A549 (cell line): ENCODE measurements at places on chromosomes 7 and 10.

DNA sequence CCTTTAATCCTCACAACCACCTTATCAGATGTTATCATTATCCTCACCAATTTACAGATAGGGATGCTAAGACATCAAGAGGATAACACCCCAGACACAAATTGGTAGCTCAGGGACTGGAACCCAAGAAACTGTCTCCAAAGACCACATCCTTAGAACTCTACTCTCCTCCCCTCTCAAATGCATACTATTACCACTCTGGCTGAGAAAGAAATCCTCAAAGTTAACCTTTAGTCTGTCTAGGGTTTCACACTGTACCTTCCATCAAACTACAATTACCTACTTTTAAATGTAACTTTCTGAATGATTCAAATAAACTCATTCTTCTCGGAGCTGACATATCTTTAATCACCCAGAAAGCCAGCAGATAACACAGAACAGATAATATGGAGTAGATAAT, 6.6 kb downstream of the EZH2 start:
- no peak for DNase-seq

DNA sequence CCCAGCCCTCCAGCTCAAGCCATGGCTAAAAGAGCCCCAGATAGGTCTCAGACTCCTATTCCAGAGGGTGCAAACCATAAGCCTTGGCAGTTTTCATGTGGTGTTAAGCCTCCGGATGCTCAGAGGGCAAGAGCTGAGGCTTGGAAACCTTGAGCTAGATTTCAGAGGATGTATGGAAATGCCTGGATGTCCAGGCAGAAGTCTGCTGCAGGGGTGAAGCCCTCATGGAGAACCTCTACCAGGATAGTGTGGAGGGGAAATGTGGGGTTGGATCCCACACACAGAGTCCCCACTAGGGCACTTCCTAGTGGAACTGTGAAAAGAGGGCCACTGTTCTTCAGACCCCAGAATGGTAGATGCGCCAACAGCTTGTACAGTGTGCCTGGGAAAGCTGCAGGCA, 13.2 kb upstream of the HPSE2 start:
- DNase-seq: no peak

DNA sequence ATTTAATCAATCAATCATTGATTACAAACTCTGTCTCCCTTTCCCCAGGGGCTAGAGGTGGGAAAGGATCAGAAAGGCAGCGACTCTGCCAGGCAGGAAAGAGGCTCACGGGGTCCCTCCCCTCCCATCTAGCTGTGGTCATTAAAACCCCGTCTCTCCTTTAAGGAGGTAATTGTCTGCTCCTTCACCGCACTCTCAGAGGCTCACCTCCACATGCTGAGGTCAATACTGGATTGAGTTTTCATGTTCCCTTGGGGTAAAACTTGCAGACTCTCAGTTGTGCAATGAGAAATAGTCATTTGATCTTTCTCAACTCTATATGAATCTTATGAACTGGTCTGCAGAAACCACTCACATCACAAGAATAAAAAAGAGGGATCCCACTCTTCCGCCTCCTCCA, 368.8 kb downstream of the ADRA2A start:
- no peak for DNase-seq

DNA sequence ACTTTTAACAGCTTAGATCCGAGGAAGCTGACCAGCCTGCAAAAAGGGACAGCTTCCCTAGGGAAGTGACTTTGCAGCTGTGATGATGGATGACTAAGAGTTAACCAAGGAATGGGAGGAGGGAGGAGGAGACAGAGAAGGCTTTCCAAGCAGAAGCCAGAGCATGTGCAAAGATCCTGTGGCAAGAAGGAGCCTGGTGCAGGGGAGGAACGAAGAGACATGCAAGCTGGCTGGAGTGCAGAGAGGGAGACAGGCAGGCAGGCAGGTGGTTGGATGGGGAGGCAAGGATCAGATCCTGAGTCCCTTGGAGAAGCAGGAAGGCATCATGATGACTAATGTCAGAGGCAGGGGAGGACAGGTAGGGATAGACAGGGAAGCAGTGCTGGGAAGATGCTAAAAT, 148.8 kb downstream of the PFKFB3 start:
- DNase-seq: no peak

GRCh38 chr7:26388256-26388655, 96.6 kb downstream of the SNX10 start:
- no peak for DNase-seq

DNA sequence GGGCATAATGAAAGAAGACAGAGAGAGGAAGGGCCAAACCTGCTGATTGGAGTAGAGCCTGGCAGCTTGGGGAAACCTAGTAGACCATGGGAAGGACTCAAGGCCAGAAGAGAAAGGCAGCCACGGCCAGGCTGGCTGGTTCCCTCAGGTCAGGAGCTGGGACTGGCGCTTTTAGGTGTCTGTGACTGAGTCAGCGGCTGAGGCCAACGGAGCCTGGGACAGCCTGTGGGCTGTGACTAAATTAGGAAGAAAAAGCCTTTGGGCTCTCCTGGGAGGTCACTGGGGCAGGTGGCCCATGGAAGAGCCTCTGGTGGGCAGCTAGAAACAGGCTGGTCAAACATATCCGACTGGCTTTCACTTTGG, 108.9 kb upstream of the PDCD4 start:
- no peak for DNase-seq

- no peak for DNase-seq
Observed at GRCh38 chr7:70505886-70506285, 626.1 kb upstream of the GALNT17 start.

- DNase-seq: no peak
Observed at GRCh38 chr7:235576-236395, 43.4 kb downstream of the FAM20C start.

DNA sequence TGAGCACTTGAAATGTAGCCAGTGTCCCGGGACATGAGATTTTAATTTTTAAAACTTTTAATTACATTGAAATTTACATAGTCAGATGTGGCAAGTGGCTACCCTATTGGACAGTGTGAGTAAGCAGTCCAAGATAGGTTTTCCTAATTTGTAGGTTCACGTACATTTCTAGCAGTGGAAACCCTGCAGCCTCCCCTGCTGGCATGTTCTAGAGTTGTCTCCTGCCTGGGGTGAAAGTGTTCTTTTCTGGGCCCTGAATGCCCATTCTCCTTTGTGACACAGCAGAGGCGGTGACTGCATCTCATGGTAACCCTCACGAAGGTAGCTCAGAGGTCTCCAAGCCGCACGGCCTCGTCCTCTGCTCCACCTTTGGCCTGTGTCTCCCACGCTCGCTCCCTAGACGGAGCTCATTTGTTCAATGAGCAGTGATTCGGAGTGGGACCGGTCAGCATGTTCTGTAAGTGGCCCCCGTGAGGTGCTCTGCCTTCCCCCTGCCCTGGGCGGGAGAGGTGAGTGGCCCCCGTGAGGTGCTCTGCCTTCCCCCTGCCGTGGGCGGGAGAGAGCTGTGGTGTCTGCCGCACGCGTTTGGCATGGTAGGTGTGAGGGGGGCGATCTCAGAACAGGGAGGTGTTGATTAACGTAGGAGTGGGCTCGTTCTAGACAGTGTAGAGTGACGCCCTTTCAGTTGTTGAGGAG, 18.0 kb downstream of the WDR37 start:
- DNase-seq: no peak

GRCh38 chr10:29324220-29324841, 35.5 kb downstream of the LYZL1 start:
- DNase-seq: no peak

GRCh38 chr7:155172141-155172540, 102.0 kb downstream of the HTR5A start:
- no peak for DNase-seq

- no peak for DNase-seq
Observed at GRCh38 chr10:45592432-45592831, 80.1 kb downstream of the ZFAND4 start.

DNA sequence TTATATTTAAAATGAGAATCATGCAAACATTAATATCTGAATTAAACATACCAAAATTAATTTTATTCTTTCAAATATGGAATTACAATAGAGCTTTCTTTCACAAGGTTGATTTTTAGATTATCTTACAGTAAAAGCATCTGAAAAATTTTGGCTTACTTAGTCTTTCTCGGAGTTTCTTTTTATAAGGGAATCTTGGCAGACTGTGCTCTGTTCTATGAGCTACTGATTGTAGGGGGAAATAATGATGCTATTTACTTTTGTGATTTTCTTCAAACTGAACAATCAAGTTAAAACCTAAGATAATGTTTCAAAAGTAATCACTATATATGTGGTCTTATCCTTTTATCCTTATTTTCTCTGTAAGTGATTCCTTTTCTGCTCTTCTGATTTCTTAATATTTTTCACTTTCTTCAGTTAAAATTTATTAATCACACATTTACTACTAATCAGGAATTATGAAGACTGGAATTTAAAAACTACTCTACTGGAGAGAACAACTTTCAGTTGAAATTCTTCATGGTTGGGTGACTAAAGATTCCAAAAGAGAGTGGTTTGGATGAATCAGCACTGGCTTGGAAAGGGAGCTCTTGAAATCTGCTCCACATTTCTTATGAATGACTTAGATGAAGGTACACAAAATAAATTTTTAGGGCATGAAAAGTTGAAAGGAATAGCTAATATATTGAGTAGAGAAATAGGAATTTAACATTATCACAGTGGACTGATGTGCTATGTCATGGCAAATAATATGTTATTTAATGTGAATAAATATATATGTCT, 103.9 kb downstream of the PPP1R9A start:
- peak; percentile 24 for DNase-seq

GRCh38 chr7:16261100-16261499, 160.2 kb downstream of the CRPPA start:
- no peak for DNase-seq

DNA sequence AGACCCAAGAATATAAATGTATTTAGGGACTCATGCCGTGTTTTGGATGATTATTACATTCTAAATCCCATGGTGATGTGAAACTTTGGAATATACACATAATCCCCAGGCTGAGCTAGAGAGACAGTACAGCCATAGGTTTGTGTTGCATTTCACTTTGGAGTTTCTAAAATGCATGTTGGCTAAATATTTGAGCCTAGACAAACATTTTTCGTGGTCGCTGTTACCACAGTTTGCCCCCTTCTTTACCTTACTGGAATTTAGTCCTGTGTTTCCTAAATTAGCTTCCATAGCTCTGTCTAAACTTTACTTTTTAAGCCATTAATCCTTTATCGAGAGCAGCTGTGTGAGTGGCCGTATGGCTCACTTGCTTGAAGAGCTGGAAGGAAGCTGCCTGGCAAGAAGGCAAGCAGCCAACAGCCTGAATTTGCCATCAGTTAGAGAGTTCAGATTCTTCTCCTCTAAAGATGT, 192.0 kb downstream of the BICC1 start:
- DNase-seq: no peak

- no peak for DNase-seq
Observed at GRCh38 chr10:126175641-126176262, 212.5 kb downstream of the ADAM12 start.

DNA sequence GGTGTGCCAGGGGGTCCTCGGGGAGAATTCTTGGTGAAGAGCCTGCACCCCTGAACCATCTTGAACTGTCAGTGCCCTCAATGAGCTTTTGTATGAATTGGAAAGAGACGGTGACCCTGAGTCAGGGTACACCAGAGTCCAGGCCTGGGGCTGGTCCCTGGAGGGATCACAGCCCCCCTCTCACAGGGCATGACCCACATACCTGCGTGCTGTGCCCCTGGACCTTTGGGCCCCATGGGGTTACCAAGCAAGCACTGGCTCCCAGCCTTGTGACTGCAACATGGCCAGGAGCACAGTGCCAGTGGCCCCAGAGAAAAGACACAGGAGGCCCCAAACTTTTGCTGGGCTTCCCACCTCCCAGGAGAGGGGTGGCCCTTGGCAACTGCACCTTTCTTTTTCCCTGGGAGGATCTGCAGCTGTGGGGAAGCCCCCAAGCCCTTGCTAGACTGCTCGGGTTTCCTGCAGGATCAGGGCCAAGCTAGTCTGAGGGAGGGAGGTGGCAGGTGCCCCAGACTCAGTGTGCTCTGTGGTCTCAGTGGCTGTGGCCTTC, 153.5 kb downstream of the ZNF248 start:
- no peak for DNase-seq

GRCh38 chr7:121000081-121000983, 11.8 kb downstream of the CPED1 start:
- DNase-seq: no peak

DNA sequence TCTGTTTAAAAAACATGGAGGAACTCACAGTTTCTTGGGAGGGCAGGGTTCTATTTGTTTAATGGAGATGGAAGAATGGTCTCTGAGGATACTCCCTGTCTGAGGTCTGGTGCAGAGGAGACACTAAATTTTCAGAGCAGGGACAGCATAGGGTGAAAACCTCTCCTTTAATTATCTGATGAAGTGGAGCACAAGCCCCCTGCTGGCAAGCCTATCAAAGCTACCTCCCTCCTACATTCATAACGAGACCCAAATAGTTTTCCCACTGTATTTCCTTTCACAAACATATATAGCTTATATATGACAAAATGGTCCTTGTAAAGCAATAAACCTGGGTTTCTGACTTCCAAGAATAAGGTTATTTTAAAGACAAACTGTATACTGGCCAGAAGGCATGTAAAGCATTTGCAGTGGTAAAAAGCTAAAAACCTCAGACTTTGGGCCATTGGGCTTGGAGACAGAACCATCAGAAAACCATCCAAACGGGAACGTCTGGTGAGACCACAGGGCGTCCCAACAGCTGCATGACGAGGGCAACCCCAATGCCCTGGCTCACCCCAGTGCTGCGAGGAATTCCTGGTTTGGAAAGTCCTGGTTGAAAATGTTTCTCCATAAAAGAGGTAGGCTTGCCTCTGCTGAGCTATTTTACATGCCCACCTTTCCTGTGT, 201.3 kb downstream of the FANK1 start:
- no peak for DNase-seq

DNA sequence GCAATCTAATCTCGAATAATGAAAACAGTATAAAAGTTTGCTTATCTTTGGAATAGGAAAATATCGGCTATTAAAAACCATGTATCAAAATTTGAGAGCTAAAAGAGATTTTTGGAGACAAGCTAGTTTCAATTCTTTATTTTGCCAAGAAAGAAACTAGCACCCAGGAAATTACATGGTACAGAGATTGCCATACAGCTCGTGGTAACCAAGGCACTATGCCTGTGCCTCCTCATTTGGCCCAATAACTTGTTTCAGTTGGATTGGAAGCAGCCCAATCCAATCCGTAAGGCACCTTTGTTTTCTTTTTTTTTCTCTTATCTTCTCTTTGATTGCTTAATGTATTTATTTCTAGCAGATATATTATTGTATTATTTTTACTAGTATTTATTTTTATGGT, 55.0 kb downstream of the GNAI1 start:
- no peak for DNase-seq

DNA sequence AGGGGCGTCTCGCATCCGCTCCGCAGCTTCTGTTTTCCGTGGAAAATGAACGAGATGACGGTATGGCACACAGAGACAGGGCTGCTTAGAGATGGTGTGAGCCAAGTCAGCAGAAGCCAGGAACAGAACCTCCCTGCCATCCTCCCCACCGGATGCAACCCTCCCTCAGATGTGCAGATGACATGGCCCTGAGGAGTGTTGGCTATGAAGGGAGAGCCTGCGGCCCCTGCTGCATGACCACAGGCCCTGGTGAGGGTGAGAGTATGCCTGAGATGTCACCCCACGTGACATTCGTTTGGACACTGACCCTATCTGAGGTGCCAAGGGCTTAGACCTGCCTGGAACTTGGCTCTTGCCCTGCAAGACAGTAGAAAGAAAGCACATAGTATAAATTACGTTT, 29.4 kb downstream of the WIPF3 start:
- DNase-seq: no peak
